Body of pancreas (tissue), 4 donors: ENCODE measurements at places on chromosomes 12 and 14. TPM values are rescaled to one million over a fixed set of nuclear protein-coding genes. Genes with fewer than 3 reads are reported as not detected.
A peak's percentile ranks its signal among the peaks of the same experiment; 100 is the strongest.

GRCh38 chr14:24314377-24315193 lies 3.3 kb downstream of the LTB4R start:
- DNase-seq = no peak

DNA sequence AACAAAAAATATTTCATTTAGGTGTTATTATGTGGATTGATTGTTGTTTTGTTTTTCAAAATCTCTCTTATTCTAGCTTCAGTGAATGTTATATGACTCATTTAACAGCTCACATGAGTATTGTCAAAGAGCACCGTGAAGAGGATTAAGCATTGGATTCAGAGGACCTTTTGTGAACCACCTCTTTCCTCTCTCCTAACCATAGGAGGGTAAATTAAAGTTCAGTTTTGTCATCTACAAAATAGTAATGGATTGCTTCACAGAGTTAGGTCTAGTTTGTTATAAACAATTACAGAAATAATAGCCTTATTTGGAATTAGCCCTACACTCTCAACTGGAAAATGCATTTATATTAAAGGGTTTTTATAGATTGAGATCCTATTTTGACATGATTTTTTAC lies 962 bp upstream of the KERA start:
- DNase-seq = no peak

GRCh38 chr14:92644171-92644969 lies 104.1 kb downstream of the LGMN start:
- no peak for DNase-seq

Gene RFX4
- not detected for total RNA-seq

GRCh38 chr14:74882103-74882920 lies 596 bp downstream of the DLST start:
- DNase-seq = peak; percentile 48

Gene DPPA3
- total RNA-seq = not detected

DNA sequence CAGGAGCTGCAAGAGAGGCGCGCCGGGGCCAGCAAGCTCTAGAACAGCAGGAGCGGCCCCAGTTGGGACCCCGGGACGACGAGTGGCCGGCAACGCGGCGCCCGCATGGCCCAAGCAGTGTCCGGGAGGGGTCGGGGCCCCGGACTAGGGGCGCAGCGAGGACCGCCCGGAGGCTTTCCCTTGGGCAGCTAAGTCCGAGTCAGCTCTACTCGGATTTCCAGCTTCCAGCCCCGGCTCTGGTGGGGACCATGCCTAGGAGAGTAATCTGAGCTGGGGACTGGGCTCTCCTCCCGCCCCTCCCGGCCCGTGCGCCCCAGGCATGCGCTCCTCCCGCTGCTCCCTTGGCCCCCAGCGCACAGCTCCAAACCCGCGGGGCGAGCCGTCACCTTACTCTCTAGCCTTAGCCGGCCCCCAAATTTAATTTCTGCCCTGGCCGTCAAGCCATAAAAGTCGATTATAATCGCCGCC lies 41.6 kb upstream of the CAPRIN2 start:
- DNase-seq = peak; percentile 26

GRCh38 chr12:100254876-100255275 lies 12.0 kb downstream of the DEPDC4 start:
- DNase-seq = no peak

Gene MYF6
- total RNA-seq = not detected

- DNase-seq = no peak
Measured at GRCh38 chr12:2287589-2287988, 234.8 kb downstream of the CACNA1C start.

GRCh38 chr12:1533205-1533601 lies 61.2 kb downstream of the FBXL14 start:
- no peak for DNase-seq

DNA sequence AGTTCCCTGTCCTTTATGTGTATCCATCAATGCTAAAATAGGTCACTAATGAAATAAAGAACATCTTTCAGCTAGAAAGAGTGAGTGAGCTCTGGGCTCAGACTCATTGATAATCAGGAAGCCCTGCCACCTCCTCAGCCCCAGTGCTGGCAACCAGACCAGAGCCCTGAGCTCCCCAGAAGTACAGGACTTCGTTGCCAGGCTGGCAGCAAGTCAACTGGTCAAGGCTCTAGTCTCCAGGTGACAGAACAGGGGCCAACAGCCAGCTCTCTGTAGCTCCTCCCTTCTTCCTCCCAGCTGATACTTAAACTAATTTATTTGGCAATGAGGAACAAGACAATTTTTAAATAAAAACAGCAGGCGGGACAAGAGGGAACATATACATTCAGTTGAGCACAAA lies 145.3 kb downstream of the EGLN3 start:
- DNase-seq = peak; percentile 64

Gene RPS6KL1
- 16.2 TPM for total RNA-seq

GRCh38 chr12:14765398-14765797 lies 37.9 kb downstream of the WBP11 start:
- no peak for DNase-seq

Gene ADAMTS20
- total RNA-seq = not detected

- peak; percentile 8 for DNase-seq
Measured at GRCh38 chr14:32709027-32709426, 229.7 kb upstream of the NPAS3 start.

GRCh38 chr12:132491138-132491663 lies 1.2 kb downstream of the FBRSL1 start:
- DNase-seq = no peak

Gene LRRIQ1
- total RNA-seq = 3.6 TPM
